NB4 (cell line): ENCODE measurements at places on chromosomes 13 and 19.
A peak's percentile ranks its signal among the peaks of the same experiment; 100 is the strongest.

DNA sequence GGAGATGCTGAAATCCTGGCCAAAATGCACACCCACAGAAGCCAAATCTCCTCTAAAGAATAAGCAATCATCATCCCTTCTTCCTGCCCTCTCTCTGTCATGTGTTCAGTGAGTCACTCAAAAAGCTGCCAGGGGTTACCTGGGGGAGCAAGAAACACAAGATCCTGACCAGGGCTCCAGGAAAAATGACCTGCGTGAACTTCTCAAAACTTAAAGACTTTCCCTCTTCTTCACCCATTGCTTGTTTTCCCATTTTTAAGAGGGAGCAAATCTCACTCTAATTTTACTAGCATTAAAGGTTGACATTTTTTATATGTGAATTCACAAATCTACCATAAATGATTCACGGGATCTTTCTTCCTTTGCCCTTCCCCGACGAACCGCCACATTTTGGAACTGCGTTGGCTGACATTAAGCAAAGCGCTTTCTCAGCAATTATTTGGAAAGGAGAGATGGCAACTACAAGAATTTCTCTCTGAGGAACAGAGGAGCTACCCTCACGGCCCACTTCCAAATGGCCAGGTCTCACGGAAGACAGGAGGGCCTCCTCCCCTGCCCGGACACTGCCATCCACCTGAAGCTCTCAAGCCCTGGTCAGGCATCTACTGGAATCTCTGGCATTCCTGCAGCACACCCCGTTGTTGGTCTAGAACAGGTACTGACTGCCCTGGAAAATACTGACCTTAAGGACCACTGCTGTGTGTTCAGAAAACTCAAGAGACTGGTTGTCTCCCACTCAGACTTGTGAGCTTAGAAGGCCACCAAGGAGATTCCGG, 14.2 kb downstream of the TSHZ3 start:
- no peak for DNase-seq

DNA sequence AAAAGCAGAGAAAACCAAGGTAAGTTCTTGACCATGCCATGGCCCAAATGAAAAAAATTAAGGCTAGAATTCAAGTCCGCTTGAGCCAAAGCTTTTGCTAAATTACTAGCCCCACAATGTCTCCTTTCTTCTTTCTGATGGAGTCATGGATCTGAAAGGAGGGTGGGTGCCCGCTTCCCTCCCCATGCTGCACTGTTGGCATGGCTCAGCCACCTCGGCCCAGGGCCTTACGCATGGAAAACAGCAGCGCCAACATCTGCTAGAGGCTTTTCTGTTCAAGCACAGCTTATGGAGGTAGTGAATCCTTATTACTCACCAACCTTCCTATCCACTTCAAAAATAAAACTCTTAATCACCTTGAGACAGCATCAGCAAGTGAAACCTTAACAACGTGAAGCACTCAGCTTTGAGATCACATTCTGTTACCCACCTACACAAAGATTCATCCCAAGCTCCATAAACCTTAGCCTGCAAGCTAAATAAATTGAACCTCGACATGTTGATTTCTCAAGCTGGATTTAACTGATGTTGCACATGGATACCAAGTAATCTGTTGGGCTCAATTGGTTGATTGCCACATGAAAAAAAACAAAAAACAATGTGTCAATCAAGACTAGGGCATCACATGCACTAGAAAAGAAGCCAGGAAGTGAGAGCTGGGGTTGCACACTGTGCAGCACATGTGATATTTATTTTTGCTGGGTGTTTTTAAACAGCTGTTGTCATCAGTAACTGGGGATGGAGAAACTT, 43.4 kb downstream of the TPT1 start:
- no peak for DNase-seq

DNA sequence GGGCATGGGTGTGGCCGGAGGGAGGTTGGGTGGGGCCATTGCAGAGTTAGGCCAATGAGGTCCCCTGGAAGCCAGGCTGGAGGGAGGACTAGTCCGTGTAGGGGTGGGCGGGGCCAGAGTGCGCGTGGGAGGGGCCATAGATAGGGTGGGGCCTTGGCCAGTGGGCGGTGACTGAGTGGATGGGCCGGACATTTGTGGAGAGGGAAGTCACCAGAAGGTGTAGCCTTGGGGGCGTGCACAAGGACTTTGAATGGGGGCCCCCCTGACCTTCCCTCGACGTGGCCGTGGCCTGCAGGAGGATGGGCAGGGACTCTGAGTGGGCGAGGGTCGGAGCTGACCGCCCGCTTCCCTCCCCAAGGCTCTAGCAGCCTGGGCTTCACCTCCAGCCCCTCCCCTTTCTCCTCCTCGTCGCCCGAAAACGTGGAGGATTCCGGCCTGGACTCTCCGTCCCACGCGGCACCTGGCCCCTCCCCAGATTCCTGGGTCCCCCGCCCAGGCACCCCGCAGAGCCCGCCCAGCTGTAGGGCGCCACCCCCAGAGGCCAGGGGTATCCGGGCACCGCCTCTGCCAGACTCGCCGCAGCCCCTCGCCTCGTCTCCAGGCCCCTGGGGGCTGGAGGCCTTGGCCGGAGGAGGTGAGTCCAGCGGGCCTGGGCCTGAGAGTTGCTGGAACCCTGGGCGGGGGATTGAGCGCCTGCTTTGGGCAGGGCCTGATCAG, 16.5 kb upstream of the B3GNT3 start:
- peak; percentile 55 for DNase-seq

- no peak for DNase-seq
Observed at GRCh38 chr13:52738719-52739467, 727 bp downstream of the CNMD start.

DNA sequence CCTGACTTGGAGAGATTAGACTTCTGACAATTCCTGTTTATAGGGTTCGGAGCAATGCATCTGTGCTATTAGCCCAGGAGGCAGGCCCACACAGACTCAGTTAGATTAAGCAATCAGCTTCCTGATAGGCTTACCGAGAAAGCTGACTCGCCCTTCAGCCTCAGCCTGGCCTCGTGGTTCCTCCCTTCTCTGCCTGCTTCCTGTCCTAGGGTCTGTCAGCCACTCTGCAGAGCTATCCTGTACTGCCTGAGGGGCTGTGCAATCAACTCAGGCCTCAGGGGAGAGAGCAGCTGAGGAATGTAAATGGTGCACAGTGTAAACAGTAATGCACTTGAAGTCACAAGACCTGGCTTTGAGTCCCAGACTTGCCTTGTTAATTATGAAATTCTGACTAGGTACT, 30.7 kb downstream of the HTR2A start:
- DNase-seq, result peak; percentile 98

DNA sequence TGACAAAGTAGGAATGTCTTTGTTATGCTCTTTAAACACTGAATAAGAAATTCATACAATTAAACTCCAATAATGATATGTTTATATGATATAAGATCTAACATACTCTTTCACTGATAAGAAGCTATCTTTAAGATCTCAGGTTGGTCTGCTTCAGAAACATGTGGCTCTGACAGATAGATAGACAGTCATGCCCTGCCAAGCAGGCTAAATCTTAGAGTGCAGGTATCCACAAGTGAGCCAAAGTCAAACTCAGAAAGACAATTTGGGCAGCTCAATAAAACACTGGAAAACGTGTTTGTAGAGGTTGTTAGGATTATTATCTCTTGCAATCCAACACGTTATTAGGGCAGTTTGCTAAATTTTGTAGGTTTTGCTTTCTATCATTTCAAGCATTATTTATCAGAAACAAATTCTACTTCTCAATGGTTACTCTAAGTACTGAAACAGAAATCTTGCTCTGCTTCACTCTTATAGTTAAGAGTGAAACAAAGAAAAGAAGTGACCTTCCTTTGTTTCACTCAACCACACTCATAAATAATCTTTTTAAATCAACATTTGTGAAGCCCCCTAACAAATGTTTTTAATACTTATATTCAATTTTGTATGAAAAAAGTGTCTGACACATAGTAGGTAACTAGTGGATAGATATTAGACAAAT, 1255.6 kb downstream of the DIAPH3 start:
- DNase-seq, result no peak

GRCh38 chr19:48608798-48609263, 2.3 kb downstream of the SPACA4 start:
- DNase-seq, result peak; percentile 96

DNA sequence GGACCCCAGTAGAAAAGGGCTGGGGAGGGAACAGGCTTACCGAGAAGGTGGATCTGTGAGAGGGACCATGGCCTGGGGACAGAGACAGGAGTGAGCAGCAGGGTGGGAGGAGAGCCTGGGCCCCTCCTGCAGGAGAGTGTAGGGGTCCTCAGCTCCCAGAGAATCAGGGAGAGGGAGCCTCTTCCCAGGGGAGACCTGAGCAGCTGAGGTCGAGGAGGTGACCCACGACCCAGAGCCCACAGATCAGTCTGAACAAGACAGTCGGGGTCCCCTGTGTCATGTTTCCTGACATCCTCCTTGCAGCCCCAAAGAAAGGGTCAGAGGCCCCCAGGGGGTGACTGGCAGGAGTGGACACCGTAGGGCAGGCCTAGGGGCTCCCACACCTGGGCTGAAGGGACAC, 6.7 kb downstream of the CEACAM4 start:
- no peak for DNase-seq

GRCh38 chr19:664913-665443, 2.0 kb upstream of the RNF126 start:
- DNase-seq, result peak; percentile 82

- DNase-seq, result no peak
Observed at GRCh38 chr13:46570273-46570672, 17.3 kb downstream of the LRCH1 start.

DNA sequence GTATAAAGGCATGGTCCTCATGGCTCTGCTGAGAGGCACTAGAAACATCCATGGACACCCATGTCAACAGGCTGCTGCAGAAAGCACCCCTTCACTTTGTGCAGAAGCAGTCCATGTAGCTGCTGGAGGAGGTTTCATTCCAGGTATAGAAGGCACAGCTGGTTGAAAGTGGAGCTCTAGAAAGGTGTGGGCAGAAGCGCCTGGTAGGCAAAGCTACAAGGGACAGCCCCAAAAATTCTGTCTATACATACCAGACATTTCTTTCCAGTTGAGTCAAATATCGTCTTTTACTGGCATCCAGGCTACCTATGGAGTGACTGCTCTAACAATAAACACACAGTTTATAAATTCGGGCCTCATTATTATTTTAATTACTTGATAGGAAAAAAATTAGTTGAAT, 129.3 kb downstream of the ENOX1 start:
- no peak for DNase-seq

DNA sequence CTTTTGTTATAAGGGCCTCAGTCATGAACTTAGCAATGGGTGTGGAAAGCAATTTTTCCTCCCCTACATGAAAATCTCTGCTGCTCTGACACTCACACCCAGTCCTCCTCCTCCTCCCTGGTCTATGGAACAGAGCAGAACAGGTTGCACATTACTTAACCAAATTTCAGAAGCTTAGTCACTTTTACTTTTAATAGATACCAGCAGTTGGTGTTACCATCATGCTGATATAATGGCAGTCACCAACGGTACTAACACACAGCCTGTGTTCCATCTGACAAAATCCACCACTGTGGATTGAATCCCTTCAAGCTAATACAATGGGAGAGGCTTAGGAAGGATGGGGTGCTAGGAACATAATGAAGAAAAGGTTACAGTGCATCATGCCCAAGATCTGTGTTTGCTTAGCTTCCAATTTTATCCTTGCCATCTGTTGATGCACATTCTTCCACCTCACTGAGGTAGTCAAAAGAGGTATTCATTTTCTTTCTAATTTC, 9.8 kb downstream of the TPT1 start:
- peak; percentile 57 for DNase-seq
